ENCODE measurements at places on chromosomes 7 and 10.
A peak's percentile ranks its signal among the peaks of the same experiment; 100 is the strongest.

- DNase-seq = no peak
Measured at GRCh38 chr7:115096262-115096661, 174.4 kb downstream of the MDFIC start.

GRCh38 chr10:66586073-66586472, 339.8 kb upstream of the LRRTM3 start:
- no peak for DNase-seq

GRCh38 chr7:37068902-37069301, 344.6 kb upstream of the AOAH start:
- no peak for DNase-seq

GRCh38 chr10:18214691-18215563, 74.7 kb downstream of the CACNB2 start:
- DNase-seq = no peak

GRCh38 chr7:132901241-132901640, 180.6 kb downstream of the CHCHD3 start:
- DNase-seq = no peak

DNA sequence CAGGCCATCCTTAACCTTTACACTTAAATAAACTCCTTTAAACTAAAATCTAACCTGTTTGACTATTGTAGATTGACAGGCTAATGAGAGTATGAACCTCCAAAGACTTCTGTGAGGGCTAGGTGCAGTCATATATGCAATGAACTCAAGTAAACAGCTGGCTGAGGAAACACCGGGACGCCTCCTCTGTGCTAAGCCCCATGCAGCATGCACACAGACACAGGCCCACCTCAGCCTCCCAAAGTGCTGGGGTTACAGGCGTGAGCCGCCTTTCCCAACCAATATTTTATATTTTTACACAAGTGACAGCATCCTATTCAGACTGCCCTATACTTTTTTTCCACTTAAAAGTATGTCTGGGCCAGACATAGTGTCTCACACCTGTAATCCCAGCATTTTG, 1.5 kb upstream of the FXYD4 start:
- DNase-seq = no peak

DNA sequence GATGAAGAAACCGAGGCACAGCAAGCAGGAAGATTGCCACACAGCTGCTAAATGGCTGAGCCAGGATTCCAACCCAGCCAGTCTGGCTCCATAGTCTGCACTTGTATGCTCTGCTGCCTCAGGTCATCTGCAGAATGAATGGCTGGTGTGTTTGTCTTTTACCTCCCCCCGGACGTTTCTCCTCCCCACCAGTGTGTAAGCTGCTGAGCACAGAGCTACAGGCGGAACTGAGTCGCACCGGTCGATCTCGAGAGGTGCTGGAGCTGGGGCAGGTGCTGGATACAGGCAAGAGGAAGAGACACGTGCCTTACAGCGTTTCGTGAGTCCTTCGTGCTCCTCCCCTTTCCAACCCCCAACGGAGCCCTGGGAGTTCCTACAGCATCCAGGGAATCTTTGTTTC, 2.6 kb downstream of the CNPY4 start:
- peak; percentile 90 for DNase-seq

DNA sequence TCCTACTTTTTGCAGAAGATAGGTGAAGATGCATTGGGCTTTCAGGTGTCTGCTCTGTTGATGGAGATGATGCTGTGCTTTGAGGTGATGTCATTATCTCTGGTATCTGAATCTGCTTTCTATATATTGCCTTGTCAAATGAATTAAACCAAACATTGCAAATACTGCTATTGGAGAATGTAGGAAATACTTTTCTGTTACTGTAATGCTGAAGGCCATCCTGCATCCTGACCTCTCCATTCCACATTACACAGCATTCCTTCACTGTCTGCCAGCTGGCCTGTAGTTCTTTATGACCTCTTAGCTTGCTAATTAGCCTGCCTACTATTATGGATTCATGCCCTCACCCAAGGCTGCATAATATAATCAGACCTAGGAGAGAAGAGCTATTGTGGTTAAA, 73.2 kb downstream of the VCL start:
- no peak for DNase-seq

- DNase-seq = no peak
Measured at GRCh38 chr7:6162650-6163366, 109.6 kb downstream of the CYTH3 start.

DNA sequence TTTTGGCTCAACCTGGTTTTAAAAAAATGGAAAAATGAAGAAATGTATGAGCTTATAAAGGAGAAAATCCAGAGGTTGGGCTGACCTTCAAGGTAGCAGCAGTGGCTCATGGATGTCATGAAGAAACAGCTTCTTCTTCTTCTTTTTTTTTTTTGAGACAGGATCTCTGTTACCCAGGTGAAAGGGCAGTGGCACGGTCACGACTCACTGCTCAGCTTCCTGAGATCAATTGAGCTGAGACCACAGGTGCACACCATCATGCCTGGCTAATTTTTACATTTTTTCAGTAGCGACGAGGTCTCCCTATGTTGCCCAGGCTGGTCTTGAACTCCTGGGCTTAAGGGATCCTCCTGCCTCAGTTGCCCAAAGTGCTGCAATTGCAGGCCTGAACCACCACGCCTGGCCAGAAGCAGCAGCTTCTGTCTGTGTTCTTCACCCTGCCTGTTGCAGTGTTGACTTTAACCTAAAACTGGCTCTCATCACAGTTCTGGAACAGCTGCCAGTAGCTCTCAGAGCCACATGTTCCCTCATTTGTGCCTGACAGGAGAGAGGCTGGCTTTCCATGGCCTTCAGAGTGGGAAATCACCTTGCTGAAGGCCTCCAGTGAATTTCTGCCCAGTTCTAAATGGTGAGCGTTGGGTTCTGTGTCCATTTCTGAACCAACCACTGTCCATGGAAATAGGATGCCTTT, 117.7 kb downstream of the PFKFB3 start:
- DNase-seq = no peak

DNA sequence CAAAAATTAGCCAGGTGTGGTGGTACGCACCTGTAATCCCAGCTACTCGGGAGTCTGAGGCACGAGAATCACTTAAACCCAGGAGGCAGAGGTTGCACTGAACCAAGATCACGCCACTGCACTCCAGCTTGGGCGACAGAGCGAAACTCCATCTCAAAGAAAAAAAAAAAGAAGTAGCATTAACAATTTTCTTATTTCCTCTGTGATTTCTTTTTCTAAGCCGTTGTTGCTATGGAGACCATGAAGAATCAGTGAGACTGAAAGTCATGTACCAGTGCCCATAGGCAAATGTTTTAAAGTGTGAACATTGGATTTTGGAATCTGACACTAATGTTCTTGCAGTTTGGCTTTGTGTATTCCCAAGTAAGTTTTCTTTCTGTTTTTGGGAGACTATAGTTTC, 18.4 kb upstream of the MAP3K8 start:
- no peak for DNase-seq

DNA sequence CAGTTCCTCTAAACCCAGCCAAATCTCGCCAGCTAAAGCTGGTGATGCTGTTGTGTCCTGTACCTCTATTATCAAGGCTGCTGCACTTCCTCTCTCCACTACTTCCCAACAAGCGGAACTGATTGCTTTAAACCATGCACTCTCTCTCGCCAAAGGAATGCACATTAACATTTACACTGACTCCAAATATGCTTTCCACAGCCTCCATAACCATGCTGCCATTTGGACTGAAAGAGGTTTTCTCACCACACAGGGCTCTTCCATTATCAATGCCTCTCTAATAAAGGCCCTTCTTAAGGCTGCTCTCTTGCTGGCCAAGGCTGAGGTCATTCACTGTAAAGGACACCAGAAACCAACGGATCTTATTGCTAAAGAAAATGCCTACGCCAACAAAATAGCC, 11.4 kb upstream of the LRRC61 start:
- no peak for DNase-seq

DNA sequence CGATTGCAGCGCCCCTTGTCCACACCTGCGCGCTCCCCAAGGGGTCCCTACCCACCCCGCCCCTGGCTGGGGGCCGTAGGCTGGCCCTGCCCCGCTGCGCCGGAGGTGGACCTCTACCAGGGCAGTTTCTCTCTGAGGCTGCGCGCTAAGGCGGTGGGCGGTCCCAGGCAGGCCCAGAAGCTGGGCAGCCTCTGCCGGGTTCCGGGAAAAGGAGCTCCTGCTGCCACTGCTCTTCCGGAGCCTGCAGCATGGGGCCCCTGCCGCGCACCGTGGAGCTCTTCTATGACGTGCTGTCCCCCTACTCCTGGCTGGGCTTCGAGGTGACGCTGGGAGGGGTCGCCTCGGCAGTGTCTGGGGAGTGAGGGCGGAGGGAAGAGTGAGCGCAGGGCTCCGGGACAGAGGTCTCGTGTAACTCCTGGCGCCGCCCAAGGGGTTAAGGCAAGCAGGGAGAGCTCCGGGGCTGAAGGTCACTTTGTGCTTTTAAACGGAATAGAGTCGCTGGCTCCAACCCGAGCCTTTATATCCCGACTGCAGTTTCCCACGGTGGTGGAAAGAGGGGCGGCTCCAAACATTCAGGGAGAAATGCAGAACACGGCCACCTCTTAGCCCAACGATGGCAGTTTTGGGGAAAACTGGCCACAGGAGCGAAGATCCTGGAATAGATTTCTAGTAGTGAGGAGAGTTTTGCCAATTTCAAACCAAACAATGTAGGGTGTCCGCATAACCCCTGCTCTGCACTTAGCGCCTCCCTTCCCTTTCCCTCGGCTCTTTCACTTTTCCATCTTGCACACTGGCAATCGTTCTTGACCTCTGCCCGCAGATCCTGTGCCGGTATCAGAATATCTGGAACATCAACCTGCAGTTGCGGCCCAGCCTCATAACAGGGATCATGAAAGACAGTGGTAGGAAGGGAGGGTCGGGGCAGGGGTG, at the start of gene GSTK1:
TSS of gene GSTK1 (plus strand) at position 176 of the 930 bp plus-strand sequence. CDS start at position 249, 73 bp downstream.
- DNase-seq = peak; percentile 37

DNA sequence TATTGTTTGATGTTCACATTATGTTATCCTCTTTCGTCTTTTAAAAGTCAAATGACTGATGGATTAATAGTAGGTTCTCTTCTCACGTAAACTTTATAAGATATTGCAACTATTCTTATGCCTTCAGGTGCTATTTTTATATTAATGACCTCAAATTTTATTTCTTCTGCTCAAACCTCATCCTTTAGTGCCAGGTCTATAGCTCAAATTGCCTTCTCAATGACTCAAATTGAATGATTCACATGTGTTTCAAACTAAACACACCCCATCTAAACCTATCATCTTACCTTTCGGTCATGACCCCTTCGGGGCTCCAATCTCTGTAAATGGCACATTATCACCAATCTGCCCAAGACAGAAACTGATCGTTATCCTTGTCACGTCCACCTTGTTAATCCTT, 22.0 kb upstream of the LIPF start:
- DNase-seq = no peak

- no peak for DNase-seq
Measured at GRCh38 chr10:69497611-69498390, 46.5 kb downstream of the TSPAN15 start.

DNA sequence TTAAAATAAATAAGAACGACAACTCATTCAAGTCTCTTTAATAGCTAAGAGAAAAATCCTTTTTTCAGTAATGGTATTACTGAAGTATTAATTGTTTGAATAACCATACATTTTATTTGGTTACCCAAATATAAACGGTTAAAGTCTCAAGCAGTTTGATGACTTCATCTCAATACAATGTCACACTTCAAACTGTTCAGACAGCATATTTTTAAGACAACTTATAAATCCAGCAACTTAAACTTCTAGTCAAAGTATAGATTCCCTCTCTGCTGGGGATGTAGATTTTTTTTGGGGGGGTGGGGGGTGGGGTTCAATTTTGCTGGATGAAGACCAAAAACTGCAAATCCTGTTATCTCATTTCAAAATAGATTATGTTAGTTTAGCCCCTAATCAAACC, 42.0 kb downstream of the GNA12 start:
- no peak for DNase-seq

DNA sequence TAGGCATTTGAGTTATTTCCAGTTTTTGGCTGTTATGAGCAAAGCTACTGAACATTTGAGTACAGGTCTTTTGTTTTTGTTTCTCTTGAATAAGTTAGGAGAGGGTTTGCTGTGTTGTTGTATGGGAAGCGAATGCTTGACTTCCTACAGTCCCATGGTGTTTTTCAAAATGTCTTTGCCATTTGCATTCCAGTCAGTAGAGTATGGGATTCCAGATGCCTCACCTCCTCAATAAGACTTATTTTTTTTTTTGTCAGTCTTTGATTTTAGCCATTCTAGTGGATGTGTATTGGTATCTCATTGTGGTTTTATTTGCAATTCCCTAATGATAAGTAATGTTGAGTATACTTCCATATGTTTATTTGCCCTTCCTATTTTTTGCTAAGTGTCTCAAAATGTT, 19.4 kb downstream of the CDK13 start:
- DNase-seq = no peak

GRCh38 chr7:24885305-24885704, 94.7 kb downstream of the OSBPL3 start:
- DNase-seq = peak; percentile 87

- no peak for DNase-seq
Measured at GRCh38 chr10:101560298-101561067, 27.6 kb downstream of the POLL start.

DNA sequence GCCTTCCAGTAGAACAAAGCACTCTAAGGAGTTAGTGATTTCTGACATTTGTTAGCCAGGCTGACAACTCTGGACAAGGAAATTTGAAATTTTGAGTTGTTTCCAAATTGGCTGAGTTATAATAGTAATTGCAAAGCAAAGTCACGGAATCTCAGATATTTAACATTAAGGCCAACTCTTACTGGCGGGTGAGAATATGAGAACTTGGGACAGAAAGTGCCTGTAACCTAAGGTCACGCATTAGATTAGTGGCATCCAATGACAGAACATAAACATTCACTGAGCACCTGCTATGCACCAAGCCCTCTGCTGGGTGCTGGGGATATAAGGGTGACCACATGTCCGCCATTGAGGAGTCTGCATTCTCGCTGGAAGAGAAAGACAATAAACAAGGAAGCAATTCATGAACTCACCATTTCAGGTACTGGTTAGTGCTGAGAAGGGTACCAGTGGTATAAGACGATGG, 45.5 kb upstream of the CHST15 start:
- DNase-seq = no peak

DNA sequence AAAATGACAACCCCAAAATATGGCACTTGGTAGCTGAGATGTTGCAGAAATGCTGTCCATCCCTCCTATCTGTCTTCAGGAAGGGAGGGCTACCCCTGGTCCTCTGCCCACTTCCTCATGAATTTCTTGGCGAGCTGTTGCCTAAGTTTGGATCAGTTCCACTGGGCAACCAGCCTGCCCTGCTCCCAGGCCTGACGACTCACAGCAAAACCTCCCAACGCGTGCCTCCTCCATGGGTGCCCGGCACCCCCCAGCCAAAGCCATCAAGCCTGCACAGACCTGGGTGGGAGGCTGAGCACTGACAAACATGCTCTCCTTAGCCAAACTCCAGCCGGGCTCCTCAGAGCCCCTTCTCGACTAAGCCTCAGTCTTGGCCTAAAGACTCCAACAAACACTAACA, 8.9 kb downstream of the VSTM4 start:
- DNase-seq = no peak

- DNase-seq = no peak
Measured at GRCh38 chr7:124777268-124777667, 11.7 kb upstream of the GPR37 start.

DNA sequence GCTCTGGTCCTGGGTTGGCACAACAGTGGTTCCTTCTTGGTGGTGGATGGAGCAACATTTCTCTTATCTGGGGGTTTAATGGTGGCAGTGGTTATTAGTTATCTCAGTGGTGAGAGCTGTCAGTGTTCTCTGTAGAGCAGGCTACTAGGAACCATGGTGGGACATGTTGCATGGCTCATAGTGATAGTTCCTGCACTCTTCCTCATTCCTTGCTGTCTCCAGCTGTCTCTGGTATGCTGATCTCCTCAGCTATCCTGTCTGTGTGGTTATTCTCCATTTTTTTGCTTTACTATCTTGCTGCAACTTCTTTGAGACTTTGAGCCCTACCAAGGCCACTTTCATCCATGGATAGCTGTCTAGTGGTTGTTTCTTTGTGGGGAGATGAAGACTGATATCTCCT, 44.0 kb downstream of the CCDC7 start:
- DNase-seq = no peak

All from NCI-H2107 (cell line).